ENCODE measurements at places on chromosomes 7 and 10.
A peak's percentile ranks its signal among the peaks of the same experiment; 100 is the strongest.

- DNase-seq, result peak; percentile 38
Observed at GRCh38 chr10:60728056-60728455, 50.2 kb upstream of the CDK1 start.

GRCh38 chr7:24578052-24578451 is 4.8 kb downstream of the PALS2 start:
- DNase-seq, result no peak

DNA sequence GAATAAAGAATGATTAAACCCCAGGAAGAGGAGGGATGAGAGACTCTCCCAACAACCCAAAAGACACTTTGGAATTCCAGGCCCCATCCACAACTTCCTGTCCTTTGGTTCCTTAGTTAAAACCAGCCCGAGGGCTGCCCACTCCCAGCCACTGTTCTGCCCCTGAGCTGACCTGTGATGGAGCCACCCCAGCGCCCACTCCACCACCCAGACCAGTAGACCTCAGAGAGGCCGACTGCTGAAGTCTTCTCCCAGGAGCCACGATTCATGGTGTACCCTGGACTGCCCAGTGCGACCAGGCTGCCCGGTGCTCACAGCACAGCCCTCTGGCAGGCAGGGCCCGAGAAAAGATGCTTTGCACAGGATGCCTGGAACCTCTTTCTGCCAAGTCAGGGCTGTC is 6.7 kb downstream of the VSTM4 start:
- no peak for DNase-seq

- no peak for DNase-seq
Observed at GRCh38 chr7:152103066-152103465, 77.6 kb downstream of the GALNT11 start.

DNA sequence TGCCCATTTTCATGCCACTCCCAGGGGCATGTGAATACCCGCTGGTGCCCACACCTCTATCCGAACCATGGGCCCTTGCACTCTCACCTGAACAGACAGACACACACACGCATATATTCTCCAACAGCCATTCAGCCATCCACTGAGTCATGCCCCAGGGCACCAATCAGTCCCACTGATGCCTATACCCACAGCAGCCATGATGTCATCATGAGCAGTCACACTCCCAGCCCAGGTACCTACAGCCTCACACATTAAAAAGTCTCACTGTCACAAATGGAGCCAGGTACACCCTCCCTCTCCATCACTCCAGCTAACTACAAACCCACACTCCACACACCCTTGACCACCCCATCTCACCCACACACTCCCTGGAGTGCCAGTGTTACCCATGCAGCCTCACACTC is 12.2 kb downstream of the VSIR start:
- DNase-seq, result no peak

DNA sequence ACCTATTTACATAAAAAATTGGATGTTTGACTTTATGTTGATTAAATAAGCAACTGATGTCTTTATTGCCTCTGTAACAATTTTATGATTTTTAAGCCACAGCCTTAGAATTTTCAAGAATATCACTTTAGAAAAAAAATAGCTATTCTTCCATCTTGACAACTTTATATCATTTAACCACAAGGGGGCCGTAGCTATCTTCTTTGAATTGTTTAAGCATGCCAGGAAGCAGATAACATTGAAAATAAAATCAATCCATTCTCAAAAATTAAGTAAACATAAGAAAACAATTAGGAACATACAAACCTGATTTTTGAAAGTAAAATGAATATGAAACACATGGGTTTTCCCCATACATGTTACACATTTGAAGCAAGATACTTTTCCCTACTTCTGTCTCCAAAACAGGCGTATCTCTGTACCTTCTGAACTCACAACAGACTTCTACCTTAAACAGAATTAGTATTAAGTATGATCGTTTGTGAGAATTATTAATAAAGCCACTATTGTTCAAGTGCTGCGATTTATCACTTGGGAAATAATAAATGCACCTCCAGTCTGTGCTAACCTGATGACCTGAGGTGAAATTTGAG is 209.0 kb downstream of the CACNA2D1 start:
- DNase-seq, result no peak

- no peak for DNase-seq
Observed at GRCh38 chr10:114030140-114030539, 13.5 kb upstream of the ADRB1 start.

All from T-helper 2 cell treated with Interferon-gamma antibody and Interleukin-4, amounts not matched to agents 5 μg/mL and 100 μg/mL, for 36 hours (primary cell).